AG04449 (cell line): ENCODE measurements at places on chromosomes 3 and 15.

DNA sequence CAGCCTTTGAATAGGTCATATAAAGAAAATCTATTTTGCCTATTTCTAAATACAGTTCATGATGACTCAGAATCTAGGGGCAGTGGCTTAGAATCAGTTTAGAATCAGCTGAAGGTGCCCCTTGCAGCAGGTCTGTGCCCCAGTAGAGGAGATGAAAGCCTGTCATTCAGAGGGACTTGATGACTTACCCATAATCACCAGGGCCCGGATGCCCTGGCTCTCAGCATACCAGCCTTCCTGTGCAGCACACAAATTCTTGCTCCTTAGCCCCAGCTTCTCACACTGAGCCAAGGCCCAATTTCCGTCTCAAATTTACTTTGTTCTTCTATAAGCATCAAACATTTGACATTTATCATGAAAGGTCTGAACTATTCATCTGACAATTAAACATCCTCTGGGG, 83.2 kb upstream of the EOMES start:
- no peak for DNase-seq

GRCh38 chr15:43383070-43383469, 12.2 kb downstream of the TUBGCP4 start:
- DNase-seq = no peak

DNA sequence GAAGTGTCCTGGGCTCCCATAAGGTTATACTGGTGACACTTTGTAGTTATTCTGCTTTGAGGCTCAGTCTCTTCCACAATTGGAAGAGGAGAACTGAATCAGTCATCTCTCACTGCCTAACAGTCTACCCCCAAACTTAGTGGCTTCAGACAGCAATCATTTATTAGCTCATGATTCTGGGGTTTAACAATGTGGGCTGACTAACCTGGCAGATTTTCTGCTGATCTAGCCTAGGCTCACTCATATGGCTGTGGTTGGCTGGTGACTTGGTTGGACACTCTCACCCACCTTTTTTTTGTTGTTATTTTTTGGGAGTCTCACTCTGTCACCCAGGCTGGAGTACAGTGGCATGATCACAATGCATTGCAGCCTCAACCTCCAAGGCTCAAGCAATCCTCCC, 7.1 kb downstream of the GPD1L start:
- DNase-seq = no peak

DNA sequence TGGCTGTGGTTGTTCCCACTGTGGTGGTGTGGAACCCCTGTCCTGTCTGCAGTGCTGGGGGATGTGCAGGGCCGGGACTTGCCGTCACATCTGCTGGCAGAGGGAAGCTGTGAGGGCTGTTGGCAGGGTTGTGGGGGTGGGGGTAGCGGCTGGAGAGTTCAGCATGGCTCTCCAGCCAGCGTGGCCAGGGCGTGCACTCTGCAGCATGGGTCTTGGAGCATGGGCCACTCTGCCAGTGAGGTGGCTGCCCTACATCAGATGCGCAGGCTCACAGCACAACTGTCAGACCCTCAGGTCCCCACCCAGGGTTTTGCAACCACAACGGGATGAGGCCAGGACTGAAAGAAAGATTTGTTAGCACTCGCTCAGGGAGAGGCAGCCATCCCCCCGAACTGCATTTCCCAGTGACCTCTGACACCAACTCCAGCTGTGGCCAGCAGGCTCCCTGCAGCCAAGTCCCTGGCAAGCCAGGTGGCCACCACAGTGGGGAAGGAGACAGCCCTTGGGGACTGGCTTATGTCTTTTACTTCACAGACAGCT, 237.7 kb upstream of the LYSMD4 start:
- no peak for DNase-seq

DNA sequence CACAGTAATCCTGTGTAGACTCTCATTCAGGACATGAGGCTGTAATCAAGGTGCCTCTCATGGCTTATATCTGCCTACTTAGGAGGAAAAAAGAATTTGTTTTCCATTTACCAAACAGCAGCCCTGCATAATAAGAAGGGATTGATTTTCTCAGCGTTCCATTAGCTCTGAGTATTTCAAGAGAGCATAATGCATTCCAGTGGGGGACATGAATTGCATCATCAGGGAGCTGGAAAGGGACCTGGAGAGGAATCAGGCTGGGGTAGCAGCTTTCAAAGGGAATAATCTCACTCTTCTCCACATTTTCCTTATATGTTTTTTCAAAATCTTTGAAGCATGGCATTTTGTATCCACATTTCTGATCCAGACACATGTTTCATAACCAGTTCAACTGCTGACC, 150.6 kb upstream of the ANKRD28 start:
- DNase-seq = no peak
